NCI-H1417 treated with DMSO at 0.1 percent for 48 hours (cell line): ENCODE measurements at places on chromosomes 5 and 9.

DNA sequence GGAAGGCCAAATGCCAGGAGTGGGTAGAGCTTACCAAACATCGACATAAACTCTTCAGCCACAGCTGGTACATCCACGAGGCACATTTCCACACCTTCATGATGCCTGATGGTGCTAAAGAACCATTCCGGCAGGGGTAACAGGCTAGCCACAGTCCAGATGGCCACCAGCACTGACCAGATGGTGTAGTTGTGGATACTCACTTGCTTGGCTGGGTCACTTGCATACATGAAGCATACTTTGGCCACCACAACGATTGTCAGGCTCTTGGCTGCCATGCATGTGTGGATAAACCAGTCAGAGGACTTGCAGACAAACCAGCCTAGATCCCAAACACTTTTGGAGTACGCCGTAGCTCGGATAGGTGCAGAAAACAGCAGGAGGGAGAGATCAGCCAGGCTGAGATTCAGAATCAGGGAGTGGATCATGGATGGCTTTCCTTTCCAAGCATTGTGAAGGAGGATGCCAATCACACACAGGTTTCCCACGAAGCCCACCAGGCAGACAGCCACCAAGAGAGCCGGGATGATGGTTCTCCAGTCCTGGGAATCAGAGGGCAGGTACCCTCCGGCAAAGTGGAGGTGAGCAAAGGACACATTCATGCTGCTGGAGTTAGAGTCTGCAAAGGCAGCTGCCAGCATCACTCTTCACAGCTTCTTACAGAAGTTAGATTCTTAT lies 378 bp downstream of the GPR151 start:
- no peak for DNase-seq

- no peak for DNase-seq
Measured at GRCh38 chr5:72387985-72388384, 67.8 kb downstream of the PTCD2 start.

GRCh38 chr5:68922172-68922987 lies 171.4 kb upstream of the SLC30A5 start:
- DNase-seq, result no peak

- DNase-seq, result no peak
Measured at GRCh38 chr5:87282269-87282668, 14.6 kb downstream of the RASA1 start.

DNA sequence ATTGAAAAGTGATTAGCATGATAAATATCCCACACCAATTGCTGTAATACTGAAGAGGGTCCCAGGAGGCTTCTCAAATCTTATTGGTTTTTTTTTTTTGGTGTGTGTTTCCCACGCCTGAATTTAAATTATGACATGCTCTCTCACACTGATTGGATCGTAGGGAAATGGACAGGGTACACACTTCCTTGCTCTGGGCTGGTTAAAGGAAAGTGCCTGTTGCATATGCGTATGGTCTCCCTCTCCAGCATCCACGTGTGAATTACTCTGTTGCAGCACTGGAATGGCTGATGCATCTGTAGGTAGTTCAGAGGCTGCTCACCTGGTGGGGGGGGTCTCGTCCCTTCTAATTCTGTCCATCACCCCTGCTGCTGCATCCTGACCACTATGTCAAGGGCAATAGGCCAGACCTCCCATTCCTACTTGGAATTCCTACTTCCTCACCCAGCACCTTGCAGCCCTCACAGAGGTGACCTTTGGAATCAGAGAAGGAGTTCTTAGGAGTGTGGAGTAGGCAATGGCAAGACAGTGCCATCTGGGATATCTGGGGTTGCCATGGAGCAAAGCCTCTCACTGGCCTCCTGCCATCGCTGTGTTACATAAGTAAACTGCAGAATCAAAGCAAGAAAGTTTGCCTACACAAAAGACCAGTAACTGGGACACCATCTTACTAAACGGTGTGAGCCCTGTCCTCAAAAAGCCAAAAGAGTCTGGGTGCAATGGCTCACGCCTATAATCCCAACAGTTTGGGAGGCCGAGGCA lies 71.4 kb upstream of the FBXW11 start:
- DNase-seq, result no peak

GRCh38 chr9:88259001-88259400 lies 120.7 kb upstream of the SPATA31C2 start:
- DNase-seq, result no peak

DNA sequence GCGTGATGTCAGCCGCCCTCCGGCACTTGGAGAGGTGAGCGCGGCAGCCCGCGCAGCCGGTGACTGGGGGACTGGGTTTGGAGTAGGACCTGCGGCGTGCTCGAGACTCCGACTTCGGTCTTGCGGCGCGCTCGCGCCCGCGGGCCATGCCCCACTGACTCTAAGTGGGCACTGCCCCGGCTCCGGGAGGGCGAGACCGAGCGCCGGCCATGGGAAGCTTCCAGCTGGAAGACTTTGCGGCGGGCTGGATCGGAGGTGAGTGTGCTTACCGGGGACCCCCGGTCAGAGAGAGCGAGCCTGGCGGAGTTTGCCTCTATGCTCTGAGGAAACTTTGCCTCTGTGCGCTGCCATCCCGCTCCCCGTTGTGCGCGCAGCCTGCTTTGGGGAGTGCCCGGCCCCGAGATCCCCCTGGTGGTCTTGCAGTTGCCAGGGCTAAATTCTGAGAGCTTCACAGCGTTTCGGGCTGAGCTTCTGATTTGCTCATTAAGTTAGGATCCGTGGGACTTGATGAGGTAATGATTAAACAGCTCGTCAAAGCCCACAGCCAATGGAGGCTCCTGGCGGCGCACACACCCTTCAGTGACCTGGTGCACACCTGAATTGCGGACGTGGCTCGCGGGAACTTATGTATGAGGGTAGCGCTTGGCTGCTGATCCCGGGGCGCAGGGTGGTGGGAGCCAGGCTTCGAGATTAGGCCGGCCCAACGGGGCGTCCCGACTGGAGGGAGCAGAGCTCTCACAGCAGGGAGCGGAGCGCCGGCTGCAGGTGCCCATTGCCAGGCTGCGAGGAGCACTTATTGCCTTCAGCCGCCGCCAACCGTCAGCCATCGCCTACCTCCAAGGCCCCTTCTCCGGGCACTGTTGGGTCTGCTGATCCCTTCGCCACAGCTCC lies at the start of gene SLC25A48:
TSS of gene SLC25A48 (plus strand) at position 25 of the 891 bp plus-strand sequence. CDS start at position 210, 185 bp downstream.
- no peak for DNase-seq

GRCh38 chr5:101390151-101390908 lies 487.2 kb upstream of the ST8SIA4 start:
- DNase-seq, result no peak

- no peak for DNase-seq
Measured at GRCh38 chr5:42840842-42841567, 29.3 kb upstream of the SELENOP start.

DNA sequence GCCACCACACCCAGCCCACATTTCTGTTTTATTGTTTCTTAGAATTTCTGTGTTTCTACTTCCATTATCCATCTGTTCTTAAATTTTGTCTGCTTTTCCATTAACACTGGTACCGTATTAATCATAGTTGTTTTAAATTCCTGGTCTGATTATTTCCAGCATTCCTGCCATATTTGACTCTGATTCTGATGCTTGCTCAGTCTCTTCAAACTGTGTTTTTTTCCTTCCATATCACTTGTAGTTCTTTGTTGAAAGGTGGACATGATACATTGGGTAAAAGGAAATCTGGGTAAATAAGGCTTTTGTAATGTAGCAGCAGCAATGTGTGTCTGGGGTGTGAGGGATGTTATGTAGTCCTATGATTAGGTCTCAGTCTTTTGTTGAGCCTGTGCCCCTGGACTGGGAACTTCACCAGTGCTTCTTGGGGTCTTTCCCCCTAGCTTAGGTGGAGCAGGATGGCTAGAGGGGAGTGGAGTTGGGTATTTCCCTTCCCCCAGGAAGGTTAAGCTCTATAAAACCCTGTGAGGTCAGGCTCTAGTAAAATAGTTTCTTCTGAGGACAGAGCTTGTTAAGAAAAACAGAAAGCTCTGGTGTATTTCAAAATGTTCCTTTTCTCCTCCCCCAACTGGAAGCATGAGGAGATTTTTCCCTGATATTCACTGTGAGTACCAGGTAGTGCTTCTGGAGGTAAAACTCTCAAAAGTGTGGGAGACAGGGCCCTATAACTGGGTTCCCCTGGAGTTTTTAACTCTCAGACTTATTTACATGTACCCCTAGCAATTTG lies 10.1 kb upstream of the TMOD1 start:
- DNase-seq, result no peak
